Activated T-cell treated with anti-CD3 and anti-CD28 coated beads, Interleukin-2, amount 50 U/mL, for 48 hours (primary cell): ENCODE measurements at places on chromosomes 6 and 20.

GRCh38 chr6:73367761-73368355 is 1.8 kb downstream of the OOEP start:
- no peak for DNase-seq

GRCh38 chr6:26195924-26196845 is 109.0 kb downstream of the HFE start:
- peak; percentile 74 for DNase-seq

- no peak for DNase-seq
Observed at GRCh38 chr6:12645941-12646340, 70.6 kb upstream of the PHACTR1 start.

DNA sequence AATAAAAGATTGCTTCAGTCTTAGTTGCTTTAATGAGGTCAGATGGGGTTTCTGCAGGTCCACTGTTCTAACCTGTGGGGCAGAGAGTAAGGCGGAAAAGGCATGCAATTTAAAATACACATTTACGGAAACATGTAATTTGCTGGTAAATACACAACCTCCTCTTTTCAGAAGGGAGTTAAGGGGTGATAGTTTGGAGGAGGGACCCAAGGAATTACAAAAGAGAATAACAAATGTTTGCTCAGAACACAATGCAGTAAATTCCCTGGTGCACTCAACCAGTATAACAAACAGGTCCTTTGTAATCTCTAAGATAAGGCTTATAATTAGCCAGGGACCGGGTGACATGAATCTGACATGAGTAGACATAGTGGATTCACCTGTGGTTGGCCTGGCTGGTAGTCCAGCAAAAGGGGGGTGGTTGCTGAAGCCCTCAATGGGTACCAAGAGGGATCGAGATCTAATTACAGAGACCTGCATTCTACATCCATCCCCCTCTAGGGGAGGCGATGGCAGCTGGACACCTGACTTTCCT is 295.1 kb downstream of the PHACTR1 start:
- no peak for DNase-seq

- DNase-seq: no peak
Observed at GRCh38 chr6:158958504-158959386, 41.3 kb downstream of the RSPH3 start.

GRCh38 chr6:169086020-169086419 is 167.6 kb downstream of the THBS2 start:
- no peak for DNase-seq

DNA sequence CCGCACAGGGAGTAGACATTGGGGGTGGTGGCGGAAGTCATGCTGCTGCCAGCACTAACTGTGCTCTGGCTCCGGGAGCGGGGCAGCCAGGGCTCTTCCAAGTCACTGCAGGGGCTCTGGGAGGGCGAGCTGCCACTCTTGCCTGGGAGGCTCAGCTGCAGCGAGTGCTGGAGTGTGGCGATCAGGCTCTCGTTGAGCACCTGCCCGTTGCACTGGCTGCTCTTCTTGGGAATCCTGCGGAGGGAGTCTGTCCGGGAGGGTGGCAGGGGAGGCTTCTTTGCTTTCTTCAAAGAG is 28.0 kb downstream of the HEBP2 start:
- DNase-seq: no peak
